ENCODE measurements at places on chromosomes 16 and 17. TPM values are rescaled to one million over a fixed set of nuclear protein-coding genes. Genes with fewer than 3 reads are reported as not detected.

GRCh38 chr16:11114366-11115164 is 141.4 kb downstream of the SOCS1 start:
- H3K27me3 ChIP-seq, result no peaks in the 10 kb centered on the region
- peaks cover 22% of the 10 kb centered on the region for H3K4me1 ChIP-seq
- H3K27ac ChIP-seq, result no peak overlapping the region

The FBXO39 gene
- 0.54 TPM for total RNA-seq

GRCh38 chr17:57572600-57572999 is 172.5 kb downstream of the CCDC182 start:
- H3K4me1 ChIP-seq, result no peaks in the 10 kb centered on the region
- H3K27ac ChIP-seq, result no peak overlapping the region
- H3K36me3 ChIP-seq, result peaks cover 4% of the 10 kb centered on the region
- H3K4me3 ChIP-seq, result no peak overlapping the region
- H3K27me3 ChIP-seq, result no peaks in the 10 kb centered on the region

DNA sequence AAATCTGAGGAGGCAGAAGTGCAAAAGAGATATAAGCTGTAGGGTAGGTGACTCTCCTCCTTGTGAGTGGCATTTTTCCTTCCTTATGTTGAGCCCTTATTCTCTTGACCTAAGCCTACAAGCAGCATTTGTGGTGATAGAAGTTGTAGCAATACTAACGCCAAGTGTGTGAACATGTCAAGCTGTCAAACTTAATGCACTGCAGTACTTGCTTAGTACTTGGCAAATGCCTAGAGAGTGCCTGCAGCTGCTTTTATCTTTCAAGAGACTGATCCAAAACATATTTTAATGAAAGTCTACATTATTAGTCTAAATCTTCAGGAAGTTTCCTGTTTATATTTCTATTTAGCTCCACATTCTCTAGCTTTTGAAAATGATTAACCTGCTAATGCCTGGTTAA is 83.2 kb downstream of the CNTNAP4 start:
- DNase-seq, result no peak
- H3K27me3 ChIP-seq, result no peaks in the 10 kb centered on the region
- no peak overlapping the region for H3K27ac ChIP-seq

- no peak for DNase-seq
- no peaks in the 10 kb centered on the region for H3K36me3 ChIP-seq
- no peak overlapping the region for H3K4me3 ChIP-seq
- no peak overlapping the region for H3K27ac ChIP-seq
Observed at GRCh38 chr17:78952706-78953105, 27.0 kb downstream of the LGALS3BP start.

The MAP2K6 gene
- 17.3 TPM for total RNA-seq

The OTOA gene
- not detected for total RNA-seq

DNA sequence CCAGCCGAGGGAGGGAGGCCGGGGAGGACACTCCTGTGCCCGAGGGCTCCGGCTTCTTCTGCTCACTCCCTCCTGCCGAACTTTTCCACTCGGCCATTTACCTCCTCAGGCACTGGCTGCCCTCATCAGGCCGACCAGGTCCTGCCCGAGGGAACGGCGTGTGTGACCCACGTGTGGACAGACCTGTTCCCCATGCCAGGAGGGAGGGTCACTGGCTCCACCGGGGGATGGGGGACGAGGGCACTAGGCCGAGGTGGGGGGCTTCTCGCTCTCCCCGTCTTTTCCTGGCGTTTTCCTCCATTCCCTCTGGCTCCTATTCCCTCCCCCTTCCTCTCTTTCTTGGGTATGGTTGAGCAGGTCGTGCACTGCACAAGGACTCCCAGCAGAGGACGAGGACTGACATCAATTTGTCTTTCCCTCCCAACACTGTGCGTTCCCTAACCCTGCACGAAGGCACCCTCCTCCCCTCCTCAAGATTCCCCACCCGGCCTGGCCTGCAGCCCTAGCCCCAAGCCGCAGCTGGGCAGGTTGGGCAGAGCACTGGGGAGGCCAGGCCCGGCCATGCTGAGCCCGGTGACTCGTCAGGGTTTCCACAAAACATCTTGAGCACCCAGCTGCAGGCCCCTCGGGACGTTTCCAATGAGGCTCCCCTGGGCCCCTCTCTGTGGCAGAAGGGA is 3.2 kb upstream of the IL17C start:
- peaks cover 13% of the 10 kb centered on the region for H3K36me3 ChIP-seq
- peaks cover 56% of the 10 kb centered on the region for H3K4me1 ChIP-seq
- no peak for DNase-seq
- H3K4me3 ChIP-seq, result no peak overlapping the region

DNA sequence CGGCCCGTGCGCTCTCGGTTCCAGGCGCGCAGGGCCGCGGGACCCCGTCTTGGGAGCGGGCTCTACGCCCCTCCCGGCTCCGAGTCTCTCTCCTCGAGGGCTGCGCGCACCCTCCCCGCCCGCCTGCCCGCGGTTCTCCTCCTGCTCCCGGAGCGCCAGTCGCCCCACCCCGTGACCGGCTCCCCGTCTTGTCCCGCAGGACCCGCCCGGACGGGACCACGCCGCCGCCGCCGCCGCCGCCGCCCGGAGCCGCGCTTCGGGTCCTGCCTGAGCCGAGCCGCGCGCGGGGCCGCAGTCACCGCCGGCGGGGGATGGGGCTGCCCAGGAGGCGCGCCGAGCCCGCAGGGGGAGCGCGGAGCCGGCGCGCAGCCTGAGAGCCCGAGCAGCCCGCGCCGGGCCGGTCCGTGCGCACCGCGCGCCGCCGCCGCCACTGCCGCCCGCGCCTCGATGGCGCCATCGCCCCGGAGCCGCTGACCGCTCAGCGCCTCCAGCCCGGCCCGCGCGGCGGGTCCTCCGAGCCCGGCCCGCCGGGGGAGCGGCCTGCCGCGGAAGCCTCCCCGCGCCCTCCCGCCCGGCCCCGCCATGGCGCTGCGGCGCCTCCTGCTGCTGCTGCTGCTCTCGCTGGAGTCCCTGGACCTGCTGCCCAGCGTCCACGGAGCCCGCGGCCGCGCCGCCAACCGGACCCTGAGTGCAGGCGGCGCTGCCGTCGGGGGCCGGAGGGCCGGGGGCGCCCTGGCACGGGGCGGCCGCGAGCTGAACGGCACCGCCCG is at the start of gene SHISA6:
SHISA6 (plus strand) TSS at position 373 of the 770 bp plus-strand sequence.
- no peak within 1 kb of the TSS for H3K4me3 ChIP-seq
- DNase-seq, result no peak
- H3K4me1 ChIP-seq, result no peaks in the 10 kb centered on the region
- no peak within 1 kb of the TSS for H3K27ac ChIP-seq
- H3K27me3 ChIP-seq, result peaks cover 5% of the 10 kb centered on the region

- H3K4me3 ChIP-seq, result no peak overlapping the region
- no peaks in the 10 kb centered on the region for H3K36me3 ChIP-seq
- H3K27me3 ChIP-seq, result no peaks in the 10 kb centered on the region
- H3K27ac ChIP-seq, result peak overlapping the region; percentile 80
Observed at GRCh38 chr16:88464447-88465318, 11.6 kb downstream of the ZFPM1 start.

DNA sequence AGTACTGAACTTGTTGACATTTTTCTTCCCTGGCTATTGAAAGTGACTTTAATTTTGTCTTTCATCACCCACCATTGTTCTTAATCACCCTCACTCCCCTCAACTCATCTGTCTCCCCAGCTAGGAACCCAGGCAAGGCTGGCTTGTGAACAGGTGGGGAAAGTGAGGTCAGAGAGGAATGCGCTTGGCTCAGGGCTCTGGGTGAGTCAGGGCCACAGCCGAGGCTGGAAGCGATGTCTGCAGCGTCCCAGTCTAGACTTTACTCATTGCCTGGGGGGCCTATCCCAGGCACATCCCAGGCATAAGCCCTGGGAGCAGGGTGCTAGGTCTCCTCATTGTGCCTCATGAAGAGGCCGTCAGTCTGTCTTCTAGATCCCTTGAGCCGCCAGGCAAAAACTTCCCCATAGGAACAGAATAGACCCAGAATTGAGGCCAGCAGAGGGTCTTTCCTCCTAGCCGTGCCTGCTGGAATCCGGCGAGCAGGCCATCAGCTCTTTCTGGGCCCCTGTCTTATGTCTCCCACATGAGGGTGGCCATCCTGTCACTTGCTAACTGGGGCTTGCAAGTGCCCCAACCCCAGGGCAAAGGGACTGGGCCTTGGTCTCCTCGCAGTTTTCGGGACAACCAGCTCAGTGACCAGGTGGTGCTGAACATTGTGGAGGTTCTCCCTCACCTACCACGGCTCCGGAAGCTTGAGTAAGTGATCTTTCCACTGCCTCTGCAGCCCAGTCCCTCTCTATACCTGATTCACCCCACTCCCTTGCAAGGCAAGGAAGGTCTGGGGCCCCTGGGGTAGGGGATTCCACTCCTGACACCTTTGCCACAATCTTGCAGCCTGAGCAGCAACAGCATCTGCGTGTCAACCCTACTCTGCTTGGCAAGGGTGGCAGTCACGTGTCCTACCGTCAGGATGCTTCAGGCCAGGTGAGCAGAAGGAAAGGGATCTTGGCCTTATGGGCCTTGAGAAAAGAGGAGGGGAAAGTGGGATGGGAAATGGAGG is 40.1 kb downstream of the NLRC5 start:
- H3K4me1 ChIP-seq, result peaks cover 36% of the 10 kb centered on the region
- no peak overlapping the region for H3K27ac ChIP-seq
- no peaks in the 10 kb centered on the region for H3K27me3 ChIP-seq
- no peak for DNase-seq
- no peak overlapping the region for H3K4me3 ChIP-seq

The RAB37 gene
- total RNA-seq, result 85.5 TPM

DNA sequence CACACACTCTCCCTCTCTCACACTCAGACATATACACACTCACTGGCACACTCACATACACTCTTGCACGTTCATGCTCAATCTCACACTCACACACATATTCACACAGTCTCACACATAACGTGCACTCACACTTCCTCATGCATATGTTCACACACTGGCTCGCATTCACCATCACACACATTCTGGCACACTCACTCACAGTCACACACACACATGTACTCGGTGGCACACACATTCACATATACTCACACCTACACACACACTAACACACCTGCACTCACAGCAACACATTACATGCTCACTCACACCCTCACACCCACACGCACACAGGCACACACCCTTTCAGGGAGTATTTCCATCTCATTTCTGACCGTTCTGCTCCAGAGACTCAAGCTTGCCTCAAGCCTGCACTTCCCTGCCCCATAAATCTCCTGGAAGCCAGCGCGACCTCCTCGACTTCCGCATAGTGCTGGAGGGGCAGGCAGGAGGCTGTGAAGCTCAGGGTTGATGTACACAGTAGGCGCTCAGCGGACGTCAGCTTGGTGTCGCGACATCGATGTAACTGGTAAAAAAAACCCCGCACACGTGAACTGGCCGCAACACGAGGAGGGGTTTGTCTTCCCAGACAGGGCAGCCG is 66.7 kb upstream of the FOXF1 start:
- peaks cover 3% of the 10 kb centered on the region for H3K27me3 ChIP-seq
- H3K4me1 ChIP-seq, result no peaks in the 10 kb centered on the region
- DNase-seq, result no peak
- no peak overlapping the region for H3K4me3 ChIP-seq

GRCh38 chr16:3520413-3520812 is 19.6 kb downstream of the CLUAP1 start:
- DNase-seq, result no peak
- no peaks in the 10 kb centered on the region for H3K4me1 ChIP-seq
- H3K27me3 ChIP-seq, result no peaks in the 10 kb centered on the region
- no peak overlapping the region for H3K4me3 ChIP-seq
- peak overlapping the region; percentile 1 for H3K27ac ChIP-seq
- H3K36me3 ChIP-seq, result peaks cover 51% of the 10 kb centered on the region

DNA sequence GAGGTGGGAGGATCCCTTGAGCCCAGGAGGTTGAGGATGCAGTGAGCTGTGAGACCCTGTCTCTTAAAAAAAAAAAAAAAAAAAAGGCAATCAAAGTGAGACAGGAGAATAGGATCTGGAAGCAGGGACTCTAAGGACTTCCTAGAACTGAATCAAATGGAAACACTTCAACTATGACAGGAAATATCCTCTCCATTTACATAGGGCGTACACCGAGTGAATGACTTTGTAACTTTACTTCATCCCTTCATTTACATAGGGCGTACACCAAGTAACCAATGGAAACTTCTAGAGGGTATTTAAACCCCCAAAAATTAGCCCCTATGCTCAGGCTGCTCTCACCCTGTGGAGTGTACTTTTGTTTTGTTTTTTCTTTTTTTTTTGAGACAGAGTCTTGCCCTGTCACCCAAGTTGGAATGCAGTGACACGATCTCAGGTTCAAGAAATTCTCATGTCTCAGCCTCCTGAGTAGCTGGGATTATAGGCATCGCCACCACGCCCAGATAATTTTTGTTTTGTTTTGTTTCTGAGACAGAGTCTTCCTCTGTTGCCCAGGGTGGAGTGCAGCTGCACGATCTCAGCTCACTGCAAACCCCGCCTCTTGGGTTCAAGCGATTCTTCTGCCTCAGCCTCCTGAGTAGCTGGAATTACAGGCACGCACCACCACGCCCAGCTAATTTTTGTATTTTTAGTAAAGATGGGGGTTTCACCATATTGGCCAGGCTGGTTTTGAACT is 9.6 kb upstream of the PRPSAP1 start:
- H3K4me3 ChIP-seq, result no peak overlapping the region
- no peaks in the 10 kb centered on the region for H3K27me3 ChIP-seq
- no peaks in the 10 kb centered on the region for H3K4me1 ChIP-seq
- H3K36me3 ChIP-seq, result no peaks in the 10 kb centered on the region
- H3K27ac ChIP-seq, result no peak overlapping the region
